ENCODE measurements at places on chromosomes 2 and 18. TPM values are rescaled to one million over a fixed set of nuclear protein-coding genes. Genes with fewer than 3 reads are reported as not detected.

DNA sequence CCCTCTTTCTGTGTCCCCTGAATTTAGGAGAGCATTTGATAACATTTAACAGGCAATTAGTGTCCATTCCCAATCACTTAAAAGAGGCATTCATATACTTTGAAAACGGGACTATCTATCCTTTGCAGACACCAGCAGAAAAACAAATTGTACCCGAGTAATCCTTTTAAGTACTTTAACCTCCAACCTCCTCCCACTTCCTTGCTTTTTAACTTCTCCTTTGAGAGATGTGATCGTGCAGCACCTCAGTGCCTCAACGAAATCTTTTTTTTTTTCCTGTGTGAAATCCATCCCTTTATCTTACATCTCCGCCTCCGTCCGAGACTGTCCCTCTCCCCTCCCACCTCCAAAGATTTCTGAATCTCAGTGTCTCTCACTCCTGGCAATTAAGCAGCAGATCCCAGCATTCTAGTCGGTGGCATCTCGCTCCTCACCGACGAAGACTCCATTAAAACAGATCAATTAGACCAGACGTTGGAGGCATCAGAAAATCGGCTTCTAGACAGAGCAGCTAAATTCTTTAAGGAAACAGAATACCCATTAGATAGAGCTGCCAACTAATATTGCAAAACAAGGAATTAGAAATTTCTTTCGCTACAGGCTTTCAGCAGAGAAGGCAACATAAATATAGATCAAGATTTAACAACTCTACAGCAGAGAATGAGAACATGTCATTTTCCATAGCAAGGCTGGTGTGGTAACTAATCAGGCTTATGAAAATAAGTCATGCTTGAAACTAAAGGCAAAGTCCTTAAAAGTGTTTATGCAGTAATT, 1.9 kb upstream of the TMEFF2 start:
- H3K4me1 ChIP-seq: peaks cover 5% of the 10 kb centered on the region
- no peaks in the 10 kb centered on the region for H3K36me3 ChIP-seq
- H3K27me3 ChIP-seq: no peaks in the 10 kb centered on the region
- no peak for DNase-seq
- H3K4me3 ChIP-seq: no peak overlapping the region

The PARD6G gene
- 14.9 TPM for total RNA-seq

- no peaks in the 10 kb centered on the region for H3K27me3 ChIP-seq
- no peak for DNase-seq
These were observed 36.4 kb downstream of the ADAM17 start for GRCh38 chr2:9519250-9519649.

The HOXD13 gene
- not detected for total RNA-seq

- H3K4me1 ChIP-seq: no peaks in the 10 kb centered on the region
- H3K4me3 ChIP-seq: no peak overlapping the region
- no peaks in the 10 kb centered on the region for H3K27me3 ChIP-seq
- no peak for DNase-seq
These were observed 437.4 kb downstream of the EPHA4 start for GRCh38 chr2:221134718-221135117.

DNA sequence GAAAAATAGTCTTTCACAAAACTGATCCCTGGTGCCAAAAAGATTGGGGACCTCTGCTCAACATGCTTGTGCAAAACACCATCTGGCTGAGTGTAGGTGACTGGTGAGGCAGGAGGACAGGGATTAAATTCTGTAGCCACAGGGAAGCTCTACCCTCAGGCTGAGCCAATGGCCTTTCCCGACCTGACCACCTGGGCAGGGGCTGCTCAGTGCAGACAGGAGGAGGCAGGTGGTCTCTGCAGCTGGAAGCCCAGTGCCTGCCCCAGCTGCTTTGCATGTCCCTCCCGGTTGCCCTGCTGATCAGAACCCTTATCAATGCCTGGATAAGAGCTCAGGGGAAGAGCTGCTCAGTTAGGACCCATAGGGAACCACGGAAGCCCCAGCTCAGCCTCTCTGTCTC, 235.3 kb downstream of the ANKRD36 start:
- H3K4me1 ChIP-seq: no peaks in the 10 kb centered on the region
- H3K27me3 ChIP-seq: no peaks in the 10 kb centered on the region

The KRTCAP3 gene
- 3.6 TPM for total RNA-seq

GRCh38 chr2:119480718-119481142, 43.6 kb downstream of the SCTR start:
- H3K27ac ChIP-seq: no peak overlapping the region
- peaks cover 2% of the 10 kb centered on the region for H3K4me1 ChIP-seq
- DNase-seq: no peak
- H3K36me3 ChIP-seq: no peaks in the 10 kb centered on the region
- H3K27me3 ChIP-seq: no peaks in the 10 kb centered on the region
- H3K4me3 ChIP-seq: no peak overlapping the region

The ARL4C gene
- total RNA-seq: 1.7 TPM

GRCh38 chr2:120669121-120669952, 66.3 kb upstream of the GLI2 start:
- no peaks in the 10 kb centered on the region for H3K36me3 ChIP-seq
- DNase-seq: no peak
- H3K27ac ChIP-seq: no peak overlapping the region
- peaks cover 3% of the 10 kb centered on the region for H3K4me1 ChIP-seq
- no peaks in the 10 kb centered on the region for H3K27me3 ChIP-seq

The SFT2D3 gene
- total RNA-seq: 6.1 TPM

The CERKL gene
- 6.5 TPM for total RNA-seq

The ZNF407 gene
- total RNA-seq: 20.3 TPM

The PAX8 gene
- 0.15 TPM for total RNA-seq

DNA sequence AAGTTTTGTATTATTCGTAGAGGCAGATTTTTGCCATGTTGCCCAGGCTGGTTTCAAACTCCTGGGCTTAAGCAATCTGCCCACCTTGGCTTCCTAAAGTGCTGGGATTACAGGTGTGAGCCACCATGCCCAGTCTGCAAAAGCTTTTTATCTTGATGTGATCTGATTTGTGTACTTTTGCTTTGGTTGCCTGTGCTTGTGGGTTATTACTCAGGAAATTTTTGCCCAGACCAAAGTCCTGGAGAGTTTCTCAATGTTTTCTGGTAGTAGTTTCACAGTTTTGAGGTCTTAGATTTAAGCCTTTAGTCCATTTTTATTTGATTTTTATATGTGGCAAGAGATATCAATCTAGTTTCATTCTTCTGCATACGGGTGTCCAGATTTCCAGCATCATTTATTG, 42.4 kb downstream of the SYT4 start:
- no peaks in the 10 kb centered on the region for H3K36me3 ChIP-seq
- DNase-seq: no peak
- H3K4me1 ChIP-seq: no peaks in the 10 kb centered on the region
- H3K4me3 ChIP-seq: no peak overlapping the region
- H3K27ac ChIP-seq: no peak overlapping the region
- H3K27me3 ChIP-seq: no peaks in the 10 kb centered on the region

GRCh38 chr18:51824746-51825145, 515.3 kb upstream of the DCC start:
- H3K4me3 ChIP-seq: no peak overlapping the region

DNA sequence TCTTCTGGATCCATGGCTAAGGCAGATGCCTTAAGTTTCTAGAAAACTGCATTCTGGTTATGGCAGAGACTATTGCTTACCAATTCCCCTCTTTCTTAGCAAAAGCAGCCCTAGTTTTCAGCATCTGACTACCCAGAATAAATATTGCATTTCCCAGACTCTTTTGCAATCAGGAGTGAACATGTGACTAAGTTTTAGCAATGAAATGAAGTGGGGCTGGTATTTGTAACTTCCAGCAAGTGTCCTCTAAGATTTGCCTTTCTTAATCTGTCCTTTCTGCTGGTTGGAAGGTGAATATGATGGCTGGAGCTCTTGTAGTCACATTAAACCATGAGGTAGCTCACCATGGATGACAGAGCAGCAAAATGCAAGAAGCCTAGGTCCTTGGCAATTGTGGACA, 132.9 kb upstream of the PKDCC start:
- H3K4me3 ChIP-seq: no peak overlapping the region
- H3K27me3 ChIP-seq: no peaks in the 10 kb centered on the region
- H3K4me1 ChIP-seq: peaks cover 1% of the 10 kb centered on the region
- H3K36me3 ChIP-seq: no peaks in the 10 kb centered on the region
- H3K27ac ChIP-seq: no peak overlapping the region
